ENCODE measurements at places on chromosomes 2 and 18.

GRCh38 chr2:216073773-216074172 lies 7.8 kb downstream of the PECR start:
- DNase-seq: no peak

- no peak for DNase-seq
Measured at GRCh38 chr2:71615767-71616730, 162.7 kb downstream of the DYSF start.

DNA sequence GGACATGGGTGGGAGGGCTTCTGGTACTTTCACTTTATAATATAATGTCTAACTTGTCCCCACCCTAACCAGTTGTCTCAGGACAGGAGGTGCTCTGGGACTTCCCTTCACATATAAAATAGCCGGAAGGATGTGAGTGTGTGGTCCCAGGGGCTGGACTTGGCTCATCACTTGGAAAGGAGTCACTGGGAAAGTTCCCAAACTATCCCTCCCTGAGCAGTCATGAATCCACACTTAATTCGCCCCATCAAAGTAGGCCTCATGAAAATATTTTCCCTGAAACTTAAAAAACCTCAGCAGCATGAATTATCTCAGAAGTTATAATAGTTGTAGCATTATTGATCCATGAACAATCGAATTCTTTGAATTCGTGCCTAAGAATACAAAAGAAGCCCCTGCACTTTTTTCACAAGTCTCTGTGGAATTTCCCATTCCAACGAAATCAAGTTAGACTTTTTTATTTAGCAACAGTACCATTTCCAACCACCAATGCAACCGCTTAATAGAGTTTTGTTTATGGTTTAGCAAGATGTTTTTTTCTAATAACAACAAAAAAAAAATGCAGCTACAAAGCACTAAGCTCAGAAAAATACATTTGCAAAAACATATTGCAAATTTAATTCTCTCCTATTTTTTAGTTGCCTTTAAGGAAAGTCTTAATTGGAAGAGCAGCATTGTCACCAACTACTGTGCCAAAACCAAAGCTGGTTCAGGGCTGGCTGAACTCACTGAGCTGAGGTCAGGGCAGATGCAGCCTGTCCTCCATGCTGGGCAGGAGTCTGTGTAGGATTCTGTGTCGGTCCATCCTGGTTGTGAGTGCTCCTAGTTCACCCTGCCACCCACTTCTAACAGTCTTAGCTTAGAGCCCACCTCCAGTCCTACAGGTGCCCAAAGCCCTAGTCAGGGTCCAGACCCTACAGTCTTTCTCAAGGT lies 68.8 kb upstream of the SPTBN1 start:
- no peak for DNase-seq

DNA sequence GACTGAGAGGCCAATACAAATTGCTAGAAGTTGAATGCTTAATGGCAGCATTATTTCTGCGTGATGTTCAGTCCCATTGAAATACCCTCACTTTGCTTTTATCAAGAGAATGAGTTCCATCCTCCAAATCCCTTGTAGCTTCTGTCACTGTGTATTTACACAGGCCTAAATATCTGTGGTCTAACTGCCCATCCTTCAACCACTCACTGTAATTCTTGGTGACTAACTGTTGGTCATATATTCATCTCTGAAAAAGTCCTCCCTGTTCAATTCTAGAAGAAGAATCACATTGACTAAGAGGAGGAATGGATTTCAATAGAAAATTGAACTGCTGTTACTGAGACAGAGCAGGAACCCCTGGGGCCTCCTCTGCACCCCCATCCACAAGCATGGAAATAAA lies 74.2 kb upstream of the L3MBTL4 start:
- DNase-seq: no peak

DNA sequence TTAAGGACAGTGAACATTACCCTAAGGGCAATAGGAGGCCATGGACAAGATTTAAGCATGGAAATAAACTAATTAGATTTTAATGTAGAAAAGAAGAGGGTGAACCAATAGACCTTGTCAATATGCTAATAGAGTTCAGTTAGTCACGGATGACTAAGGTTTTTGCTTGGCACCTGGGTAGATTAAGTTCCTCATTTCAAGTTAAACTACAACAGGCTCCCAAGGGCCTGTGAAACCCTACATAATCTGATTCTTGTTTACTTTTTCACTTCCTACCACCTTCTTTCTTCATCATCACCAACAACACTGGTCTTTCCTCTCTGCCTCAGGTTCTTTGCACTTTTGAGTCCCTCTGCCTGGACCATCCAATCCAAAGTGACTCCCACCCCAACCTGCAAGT lies 14.8 kb downstream of the SP110 start:
- DNase-seq: no peak

DNA sequence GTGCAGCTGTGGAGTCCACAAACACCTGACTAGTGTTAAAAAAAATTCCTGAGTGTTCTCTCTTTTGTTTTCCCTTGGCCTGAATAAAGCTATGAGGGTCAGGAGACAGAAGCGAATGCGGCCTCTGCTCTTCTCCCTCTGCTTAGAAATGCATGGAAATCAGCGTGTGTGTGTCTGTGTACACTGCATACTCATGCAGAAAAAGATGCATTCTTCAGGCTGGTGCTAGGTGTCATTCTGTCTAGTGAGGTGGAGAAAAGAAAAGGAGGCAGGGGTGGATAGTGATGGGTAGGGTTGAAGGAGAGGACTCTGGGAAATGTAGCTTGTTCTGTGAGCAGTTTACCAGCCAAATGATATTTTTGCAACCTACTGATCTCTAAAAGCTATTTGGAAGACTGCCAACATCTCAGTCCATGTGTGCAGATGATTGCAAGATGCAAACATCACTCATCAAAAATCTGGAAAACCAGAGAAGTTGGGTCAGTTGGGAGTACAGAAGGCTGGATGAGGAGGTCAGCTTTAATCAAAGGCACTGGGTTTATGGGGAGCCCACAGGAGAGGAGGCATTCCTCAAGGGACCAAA lies 177.7 kb downstream of the INSIG2 start:
- DNase-seq: no peak

- DNase-seq: no peak
Measured at GRCh38 chr2:223633656-223634055, 31.5 kb upstream of the SCG2 start.

- DNase-seq: no peak
Measured at GRCh38 chr2:233839447-233839820, 14.9 kb downstream of the HJURP start.

- no peak for DNase-seq
Measured at GRCh38 chr2:38622210-38622609, 19.5 kb upstream of the HNRNPLL start.

GRCh38 chr2:119126650-119127049 lies 31.9 kb downstream of the C1QL2 start:
- DNase-seq: peak; percentile 7
